CD4-positive, alpha-beta T cell (primary cell): ENCODE measurements at places on chromosomes 6 and 20.

DNA sequence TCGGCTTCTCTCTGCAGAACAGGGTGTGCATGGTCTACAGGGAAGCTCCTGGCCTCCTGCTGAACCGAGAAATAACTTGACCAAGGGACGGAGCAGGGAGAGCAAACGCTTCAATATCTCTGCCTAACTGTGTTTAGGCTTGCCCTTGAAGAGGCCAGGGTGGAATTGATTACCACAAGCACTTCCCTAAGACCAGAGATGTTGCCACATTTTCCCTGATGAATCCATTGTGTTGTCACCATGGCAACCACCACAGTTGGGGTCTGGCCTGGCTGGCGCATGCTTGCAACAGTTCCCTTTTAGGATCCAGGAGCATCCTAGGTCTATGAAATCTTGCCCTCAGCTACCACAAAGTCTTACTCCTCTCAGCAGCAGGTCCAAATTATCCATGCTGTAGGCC is 213.5 kb upstream of the SULF2 start:
- DNase-seq, result no peak

GRCh38 chr6:5695260-5696245 is 311.2 kb downstream of the NRN1 start:
- no peak for DNase-seq

GRCh38 chr6:65642776-65643175 is 64.2 kb downstream of the EYS start:
- DNase-seq, result no peak

DNA sequence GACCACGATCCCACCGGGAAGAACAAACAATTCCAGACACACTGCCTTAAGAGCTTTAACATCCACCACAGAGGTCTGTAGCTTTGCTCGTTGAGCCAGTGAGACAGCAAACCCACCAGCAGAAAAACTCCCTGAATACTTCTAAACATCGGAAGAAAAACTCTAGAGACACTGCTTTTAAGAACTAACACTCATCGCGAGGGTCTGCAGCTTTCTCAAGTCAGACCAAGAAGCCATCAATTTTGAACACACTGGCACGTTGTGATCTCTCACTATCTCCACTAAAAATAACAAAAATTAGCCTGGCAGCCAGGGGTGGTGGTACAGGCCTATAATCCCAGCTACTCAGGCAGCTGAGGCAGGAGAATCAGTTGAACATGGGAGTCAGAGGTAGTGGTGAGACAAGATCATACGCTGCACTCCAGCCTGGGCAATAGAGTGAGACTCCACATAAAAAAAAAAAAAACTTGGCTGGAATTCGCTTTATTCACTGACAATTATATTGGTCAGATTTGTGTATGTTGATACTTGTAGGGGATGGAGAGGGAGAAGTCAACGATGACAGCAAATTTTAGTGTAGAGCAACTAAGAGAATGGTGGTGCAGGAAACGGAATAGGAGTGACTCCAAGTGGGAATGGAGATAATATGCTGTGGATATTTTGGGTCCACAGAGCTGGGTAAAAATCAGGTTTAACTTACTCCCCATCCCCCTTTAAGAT is 860 bp upstream of the TMEM14C start:
- no peak for DNase-seq

DNA sequence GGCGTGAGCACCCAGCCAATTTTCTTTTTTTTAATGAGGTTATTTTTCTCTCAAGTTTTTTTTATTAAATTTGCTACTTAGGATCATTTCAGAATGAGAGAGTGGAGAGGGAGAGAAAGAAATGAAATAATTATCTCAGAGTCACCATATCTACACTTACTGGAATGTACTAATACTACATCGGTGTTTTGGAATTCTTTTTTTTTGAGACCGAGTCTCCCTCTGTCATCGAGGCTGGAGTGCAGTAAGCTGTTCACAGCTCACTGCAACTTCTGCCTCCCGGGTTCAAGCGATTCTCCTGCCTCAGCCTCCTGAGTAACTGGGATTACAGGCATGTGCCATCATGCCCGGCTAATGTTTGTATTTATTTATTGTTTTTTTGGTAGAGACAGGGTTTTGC is 27.8 kb downstream of the ANKRD6 start:
- DNase-seq, result no peak

DNA sequence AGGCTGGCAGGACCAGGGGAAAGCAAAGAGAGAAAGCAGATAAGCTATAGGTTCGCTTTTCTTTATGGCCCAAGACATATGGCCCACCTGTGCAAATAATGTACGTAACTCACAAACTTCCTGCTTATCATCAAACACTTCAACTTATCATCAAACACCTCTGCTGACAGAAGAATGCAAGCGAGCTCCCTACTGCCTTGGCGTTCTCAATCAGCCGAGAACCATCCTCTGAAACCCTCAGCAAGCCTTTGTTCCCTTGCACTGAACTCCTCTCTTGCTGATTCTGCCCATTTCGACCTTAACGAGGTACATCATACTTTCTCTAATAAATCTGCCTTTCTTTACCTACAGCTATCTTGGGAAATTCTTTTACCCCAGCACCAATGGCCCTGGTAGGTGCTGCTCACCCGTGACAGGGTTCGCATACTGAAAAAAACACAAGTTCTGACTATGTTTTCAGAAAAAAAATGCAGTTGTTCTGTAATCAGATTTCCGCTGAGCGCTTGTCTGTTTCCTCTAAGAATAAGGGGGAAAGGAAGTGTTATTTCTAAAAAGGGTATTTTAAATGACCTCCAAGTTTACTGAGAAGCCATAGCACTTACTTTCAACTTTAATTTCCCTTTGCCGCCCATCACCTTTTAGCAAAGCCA is 28.3 kb downstream of the SERPINB6 start:
- DNase-seq, result no peak

DNA sequence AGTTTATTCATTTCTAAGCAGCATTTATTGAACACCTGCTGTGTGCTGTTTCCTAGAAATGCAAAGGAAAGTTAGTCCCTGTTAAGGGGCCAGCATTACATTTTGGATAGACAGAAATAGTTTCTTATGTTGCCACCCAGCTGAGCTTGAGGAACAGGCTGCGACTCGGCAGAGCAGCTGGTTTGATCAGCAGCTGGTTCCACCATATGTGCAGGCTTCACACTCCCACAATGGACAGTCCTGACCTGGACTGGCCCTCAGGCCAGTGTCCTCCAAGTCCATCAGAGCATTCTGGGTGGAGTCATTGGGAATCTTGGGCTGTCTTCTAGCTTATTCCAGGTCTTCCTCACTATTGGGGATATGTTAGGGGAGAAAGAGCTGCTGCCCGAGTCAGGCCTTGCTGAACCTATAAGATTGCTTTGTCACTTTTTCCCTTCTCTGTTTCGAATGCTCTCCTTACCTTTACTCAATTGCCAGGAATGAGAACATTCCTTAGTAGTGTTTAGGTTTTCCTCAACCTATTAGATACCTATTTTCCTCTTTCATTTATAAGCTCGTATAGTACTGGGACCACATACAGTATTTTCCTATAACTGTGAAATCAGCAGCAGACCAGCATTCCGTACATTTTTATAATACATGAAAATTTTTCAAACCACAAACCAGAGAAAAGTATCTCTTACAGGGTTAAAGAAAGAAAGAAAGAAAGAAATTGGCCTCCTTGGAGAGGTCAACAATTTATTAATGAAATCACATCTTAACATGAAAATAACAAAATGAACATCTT is 203.0 kb downstream of the FARS2 start:
- no peak for DNase-seq

DNA sequence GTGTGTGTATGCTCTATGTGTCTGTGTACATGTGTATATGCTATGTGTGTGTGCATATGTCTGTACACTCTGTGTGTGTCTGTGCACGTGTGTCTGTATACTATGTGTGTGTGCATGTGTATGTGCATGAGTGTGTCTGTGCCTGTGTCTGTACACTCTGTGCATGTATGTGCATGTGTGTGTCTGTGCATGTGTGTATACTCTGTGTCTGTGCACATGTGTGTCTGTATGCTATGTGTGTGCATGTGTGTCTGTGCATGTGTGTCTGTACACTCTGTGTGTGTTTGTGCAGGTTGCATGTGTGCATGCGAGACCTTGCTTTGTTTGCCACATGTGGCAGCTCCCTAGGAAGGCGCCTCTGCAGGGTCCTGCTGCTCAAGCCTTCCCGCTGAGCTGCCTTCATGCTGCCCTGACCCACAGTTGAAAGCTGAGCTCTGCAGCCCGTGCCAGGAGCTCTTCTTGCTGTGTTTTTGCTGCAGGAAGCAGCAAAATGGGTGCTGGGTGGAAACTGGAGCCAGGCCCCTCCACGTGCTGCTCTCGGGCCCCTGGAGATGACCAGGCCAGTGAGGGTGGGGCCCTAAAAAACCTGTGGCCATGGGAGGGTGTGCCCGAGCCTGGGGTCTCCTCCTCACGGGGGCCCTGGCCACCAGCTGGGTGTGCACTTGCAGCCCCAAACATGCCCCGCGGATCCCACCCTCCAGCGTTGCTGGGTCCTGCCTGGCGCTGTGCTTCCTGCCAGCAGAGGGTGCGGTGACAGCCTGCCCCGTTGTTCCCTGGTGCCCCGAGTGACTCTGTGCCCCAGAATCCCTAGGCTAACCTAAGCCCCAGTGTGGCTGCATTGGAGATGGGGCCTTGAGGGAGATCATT is 109.1 kb downstream of the DACT2 start:
- DNase-seq, result no peak

DNA sequence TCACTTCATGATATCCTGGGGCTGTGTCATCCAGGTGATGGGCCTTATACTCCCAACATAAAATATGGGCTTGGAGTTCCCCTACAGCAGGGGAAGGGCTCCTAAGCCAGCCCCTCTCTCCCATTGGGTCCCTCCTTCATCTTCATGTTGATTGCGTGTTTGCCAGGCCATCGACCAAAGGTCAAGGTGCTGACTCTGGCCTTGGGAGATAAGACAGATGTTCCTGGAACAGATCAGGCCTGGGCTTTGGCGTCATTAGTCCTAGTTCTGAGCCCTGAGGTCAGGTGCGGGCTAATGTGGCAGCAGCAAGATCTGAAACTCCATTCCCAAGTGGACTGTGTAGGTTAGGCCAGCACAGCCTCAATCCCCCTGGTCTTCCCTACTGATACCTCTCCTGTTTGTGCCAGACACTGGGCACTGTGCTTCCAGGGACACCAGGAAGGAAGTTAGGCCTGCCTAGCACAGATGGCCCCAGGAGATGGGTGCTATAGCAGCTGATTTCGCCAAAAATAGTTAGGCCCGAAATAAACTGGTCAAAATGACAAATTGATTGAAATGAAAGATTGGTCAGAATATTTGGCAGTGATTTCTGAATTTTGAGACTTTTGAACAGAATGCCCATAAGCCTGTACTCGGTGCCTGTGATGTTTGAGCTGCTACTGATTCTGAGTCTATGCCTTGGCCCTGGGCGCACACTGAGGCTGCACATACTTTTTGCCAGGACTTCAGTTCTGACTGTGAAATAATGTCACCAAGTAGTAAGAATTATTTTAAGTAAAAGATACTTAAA is 28.8 kb downstream of the EPB41L1 start:
- DNase-seq, result no peak

DNA sequence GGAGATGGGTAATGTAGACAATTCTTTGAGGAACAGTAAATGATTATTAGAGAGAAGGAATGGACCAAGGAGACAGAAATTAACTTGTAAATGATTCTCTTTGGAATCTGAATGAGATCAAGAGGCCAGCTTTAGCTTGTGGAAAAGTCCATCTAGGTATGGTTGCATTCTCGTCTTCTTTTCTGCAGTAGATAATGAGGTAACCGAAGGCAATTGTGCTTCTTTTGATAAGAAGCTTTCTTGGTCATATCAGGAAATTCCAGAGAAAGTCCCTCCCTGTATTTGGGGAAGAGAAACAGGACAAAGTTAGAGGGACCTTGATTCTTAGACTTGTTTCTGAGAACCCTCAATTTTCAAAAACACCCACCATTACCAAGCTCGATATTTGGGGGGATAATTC is 109.1 kb upstream of the PRSS16 start:
- DNase-seq, result no peak

GRCh38 chr6:157596461-157596860 is 215.5 kb downstream of the ZDHHC14 start:
- DNase-seq, result no peak

GRCh38 chr20:58188527-58188926 is 39.9 kb downstream of the ANKRD60 start:
- no peak for DNase-seq

- DNase-seq, result no peak
These were observed 223.2 kb upstream of the TSHZ2 start for GRCh38 chr20:52748990-52749389.

DNA sequence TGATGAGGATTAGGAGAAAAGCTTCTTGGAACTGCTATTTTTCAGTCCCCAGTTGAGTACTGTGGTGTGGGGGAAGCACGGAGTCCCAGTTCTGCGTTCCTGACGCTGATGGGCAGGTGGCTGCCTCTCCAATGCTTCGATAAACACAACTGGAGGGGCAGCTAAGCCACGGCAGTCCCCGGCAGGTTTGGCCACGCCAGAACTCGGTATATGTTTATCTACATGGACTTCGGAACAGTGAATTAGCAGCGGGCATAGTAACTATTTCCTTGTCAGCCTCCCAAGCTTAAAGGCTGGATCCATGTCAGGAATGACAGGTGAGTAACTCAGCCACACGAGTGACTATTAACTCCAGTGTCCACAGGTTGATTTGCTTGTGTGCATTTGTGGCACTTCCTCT is 354.4 kb downstream of the ZFAND3 start:
- no peak for DNase-seq

DNA sequence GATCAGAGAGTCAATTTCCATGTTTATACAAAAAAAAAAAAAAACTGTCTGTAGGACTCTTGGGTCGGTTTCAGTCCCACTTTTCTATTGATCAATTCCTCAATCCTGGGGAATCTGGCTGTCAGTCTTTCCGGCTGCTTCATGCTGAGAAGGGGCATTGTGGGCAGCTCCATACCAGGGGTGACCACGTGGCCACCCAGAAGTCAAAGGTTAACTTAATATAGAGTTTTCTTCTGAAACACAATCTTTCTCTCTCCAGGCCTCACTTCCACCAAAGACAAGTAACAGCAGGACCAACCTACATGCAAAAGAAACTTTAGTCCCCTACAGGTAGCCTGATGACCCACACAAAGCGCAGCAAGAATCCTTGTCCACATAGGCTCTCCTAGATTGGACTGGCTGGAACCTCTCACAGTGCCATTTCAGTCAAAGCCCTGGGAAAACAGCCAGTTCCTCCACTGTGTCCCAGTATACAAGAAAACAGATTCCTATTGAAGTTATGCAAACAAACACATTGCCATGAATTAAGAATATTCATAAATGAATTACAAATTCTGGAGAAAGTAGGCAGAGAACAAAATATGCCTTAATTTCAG is 18.5 kb upstream of the SERPINB9 start:
- DNase-seq, result no peak

DNA sequence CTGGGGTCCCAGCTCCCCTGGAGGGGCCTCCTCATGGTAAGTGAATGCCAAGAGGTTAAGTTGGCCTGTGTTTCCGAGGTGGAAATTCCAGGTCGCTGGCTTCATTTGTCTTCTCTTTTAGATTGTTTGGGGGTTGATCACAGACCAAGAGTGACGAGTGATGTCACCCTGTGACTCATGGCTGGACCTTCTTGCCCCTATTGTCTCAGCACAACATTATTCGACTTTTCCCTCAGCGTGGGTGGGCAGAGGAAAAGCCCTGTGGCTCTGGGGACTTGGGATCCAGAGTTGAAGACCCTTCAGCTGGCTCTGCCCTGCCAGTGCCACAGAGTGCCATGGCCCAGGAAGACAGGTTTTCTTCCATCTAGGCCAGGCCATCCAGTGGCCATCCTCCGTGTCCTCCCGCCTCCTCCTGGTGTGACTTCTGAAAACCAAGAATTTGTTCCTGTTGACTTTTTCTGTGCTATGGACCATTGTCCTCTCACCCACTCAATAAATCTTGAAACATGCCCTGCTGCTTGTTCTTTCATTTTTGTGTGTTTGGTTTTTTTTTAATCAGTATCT is 15.4 kb upstream of the SNHG17 start:
- no peak for DNase-seq
